ENCODE measurements at places on chromosomes 1 and 21.
A peak's percentile ranks its signal among the peaks of the same experiment; 100 is the strongest.

GRCh38 chr21:44312716-44313115, 12.9 kb downstream of the PFKL start:
- DNase-seq: no peak
- H3K4me1 ChIP-seq: no peaks in the 10 kb centered on the region
- peaks cover 86% of the 10 kb centered on the region for H3K36me3 ChIP-seq
- H3K27ac ChIP-seq: no peak overlapping the region
- no peaks in the 10 kb centered on the region for H3K27me3 ChIP-seq

DNA sequence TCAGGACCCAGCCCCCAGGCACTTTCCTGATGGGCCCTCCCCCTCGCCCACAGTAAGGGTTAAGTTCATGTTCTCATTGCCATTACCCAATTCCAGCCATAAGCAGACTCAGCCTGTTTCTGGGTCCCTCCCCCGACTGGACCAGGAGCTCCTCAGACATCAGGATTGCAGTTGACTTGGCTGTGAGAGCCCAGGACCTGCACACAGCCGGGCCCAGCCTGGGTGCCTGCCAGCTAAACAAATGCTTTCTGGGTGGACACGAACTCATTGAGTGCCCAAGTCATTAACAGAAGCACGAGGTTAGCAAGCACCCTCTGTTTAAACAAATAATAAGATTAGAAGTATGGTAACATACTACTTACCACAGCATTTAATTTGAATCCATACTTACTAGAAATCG, 147.9 kb upstream of the POU3F1 start:
- H3K4me3 ChIP-seq: no peak overlapping the region
- no peaks in the 10 kb centered on the region for H3K27me3 ChIP-seq
- H3K4me1 ChIP-seq: peaks cover 5% of the 10 kb centered on the region
- H3K36me3 ChIP-seq: no peaks in the 10 kb centered on the region
- H3K27ac ChIP-seq: no peak overlapping the region

DNA sequence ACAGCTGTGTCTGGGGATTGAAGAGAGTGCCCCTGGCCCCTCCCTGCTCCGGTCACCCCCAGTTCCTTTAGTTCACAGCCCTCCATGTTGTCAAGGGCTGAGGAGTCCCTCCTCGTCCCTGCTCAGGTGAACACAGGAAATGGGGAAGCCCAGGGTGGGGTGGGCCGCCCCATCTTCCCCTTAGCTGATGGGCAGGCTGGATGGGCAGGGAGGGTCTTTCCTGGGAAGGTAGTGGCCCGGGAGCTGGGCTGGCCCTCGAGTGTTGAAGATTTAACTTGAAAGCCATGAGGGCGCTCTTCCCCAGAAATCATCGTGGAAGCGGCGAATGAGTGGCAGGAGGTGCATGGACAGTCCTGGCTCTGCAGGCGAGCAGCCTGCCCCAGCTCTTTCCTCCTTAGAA, 18.3 kb upstream of the NPHP4 start:
- no peak overlapping the region for H3K4me3 ChIP-seq
- peaks cover 35% of the 10 kb centered on the region for H3K4me1 ChIP-seq
- DNase-seq: no peak
- H3K27ac ChIP-seq: no peak overlapping the region
- H3K27me3 ChIP-seq: no peaks in the 10 kb centered on the region

DNA sequence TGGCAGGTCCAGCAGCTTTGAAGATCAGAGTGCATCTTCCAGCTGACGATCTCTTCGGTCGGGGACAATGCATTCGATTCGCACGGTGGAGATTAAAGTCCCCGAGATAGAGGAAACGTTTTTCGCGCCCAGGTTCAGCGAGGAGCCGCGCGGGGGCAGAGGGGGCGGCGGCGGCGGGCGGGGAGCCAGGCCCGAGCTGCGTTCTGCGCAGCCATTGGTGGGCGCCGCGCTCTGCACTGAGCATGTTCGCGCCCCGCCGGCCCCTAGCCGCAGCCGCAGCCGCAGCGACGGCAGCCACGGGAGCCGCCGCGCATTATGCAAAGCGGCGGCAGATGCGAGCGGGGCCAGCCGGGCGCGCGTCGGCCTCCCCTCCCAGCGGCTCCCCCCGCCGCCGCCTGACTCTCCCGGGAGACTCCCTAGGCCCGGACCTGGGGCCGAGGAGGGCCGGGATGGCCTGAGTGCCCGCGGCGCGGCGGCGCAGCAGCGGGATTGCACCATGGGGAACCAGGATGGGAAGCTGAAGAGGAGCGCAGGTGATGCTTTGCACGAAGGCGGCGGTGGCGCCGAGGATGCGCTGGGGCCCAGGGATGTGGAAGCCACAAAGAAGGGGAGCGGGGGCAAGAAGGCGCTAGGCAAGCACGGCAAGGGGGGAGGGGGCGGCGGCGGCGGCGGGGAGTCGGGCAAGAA, at the start of gene FMN2:
TSS of gene FMN2 (plus strand) at position 270 of the 687 bp plus-strand sequence. CDS start at position 497, 227 bp downstream.
- no peaks in the 10 kb centered on the region for H3K4me1 ChIP-seq
- H3K27me3 ChIP-seq: peaks cover 73% of the 10 kb centered on the region
- H3K27ac ChIP-seq: no peak within 1 kb of the TSS
- DNase-seq: no peak
- H3K4me3 ChIP-seq: no peak within 1 kb of the TSS

DNA sequence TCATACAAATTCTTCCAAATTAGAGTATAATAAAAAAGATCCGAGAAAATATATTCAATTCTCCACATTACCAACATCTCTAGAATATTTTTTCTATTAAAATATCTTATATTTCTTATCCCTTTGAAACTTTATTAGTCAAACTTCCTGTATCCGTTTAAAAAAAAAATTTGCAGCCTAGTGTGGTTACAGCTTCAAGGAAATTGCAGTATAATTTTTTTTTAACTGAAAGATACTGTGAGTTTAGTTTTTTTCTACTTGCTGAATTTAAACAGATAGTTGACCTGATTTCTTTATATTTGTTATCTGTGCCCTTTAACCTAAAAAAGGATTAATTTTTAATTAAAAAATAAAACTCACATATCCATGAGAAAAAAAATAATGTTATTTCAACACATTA, 1.5 kb downstream of the RGS18 start:
- H3K27me3 ChIP-seq: no peaks in the 10 kb centered on the region
- peaks cover 71% of the 10 kb centered on the region for H3K4me1 ChIP-seq
- peak; percentile 62 for DNase-seq
- H3K36me3 ChIP-seq: peaks cover 9% of the 10 kb centered on the region
- peak overlapping the region; percentile 88 for H3K4me3 ChIP-seq

GRCh38 chr1:41739061-41739955, 179.4 kb downstream of the HIVEP3 start:
- H3K4me3 ChIP-seq: peak overlapping the region; percentile 5
- no peaks in the 10 kb centered on the region for H3K27me3 ChIP-seq
- peaks cover 92% of the 10 kb centered on the region for H3K4me1 ChIP-seq
- H3K36me3 ChIP-seq: no peaks in the 10 kb centered on the region

GRCh38 chr1:196527919-196528318, 80.3 kb downstream of the KCNT2 start:
- H3K4me1 ChIP-seq: no peaks in the 10 kb centered on the region
- H3K4me3 ChIP-seq: no peak overlapping the region
- no peaks in the 10 kb centered on the region for H3K27me3 ChIP-seq
- H3K36me3 ChIP-seq: no peaks in the 10 kb centered on the region

GRCh38 chr1:201954263-201955008, 867 bp upstream of the TIMM17A start:
- peak overlapping the region; percentile 97 for H3K27ac ChIP-seq
- DNase-seq: no peak
- no peaks in the 10 kb centered on the region for H3K27me3 ChIP-seq
- peaks cover 17% of the 10 kb centered on the region for H3K36me3 ChIP-seq
- peak overlapping the region; percentile 73 for H3K4me3 ChIP-seq
- peaks cover 14% of the 10 kb centered on the region for H3K4me1 ChIP-seq

- H3K4me1 ChIP-seq: no peaks in the 10 kb centered on the region
- H3K4me3 ChIP-seq: no peak overlapping the region
- H3K36me3 ChIP-seq: peaks cover 5% of the 10 kb centered on the region
- no peak overlapping the region for H3K27ac ChIP-seq
Observed at GRCh38 chr1:5908461-5909375, 83.5 kb downstream of the NPHP4 start.

DNA sequence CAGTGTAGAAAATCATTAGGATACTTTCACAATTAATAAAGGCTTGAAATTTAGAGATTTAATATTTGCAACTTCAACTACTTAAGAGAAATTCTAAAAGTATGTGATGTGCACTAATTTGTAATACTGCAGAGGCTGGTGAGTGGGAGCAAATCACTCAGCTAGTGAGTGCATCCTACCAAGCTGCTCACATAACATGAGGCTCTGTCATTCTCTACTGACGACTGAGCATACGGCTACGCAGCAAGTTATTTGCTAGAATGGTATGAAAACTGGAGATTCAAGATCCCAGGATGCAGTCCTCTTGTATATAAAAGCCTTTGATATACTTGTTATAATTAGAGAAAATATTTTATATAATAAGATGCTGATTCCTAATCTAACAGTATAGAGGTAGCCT, 90.1 kb downstream of the ATP1B1 start:
- H3K27ac ChIP-seq: no peak overlapping the region
- no peak for DNase-seq
- no peaks in the 10 kb centered on the region for H3K36me3 ChIP-seq
- no peaks in the 10 kb centered on the region for H3K27me3 ChIP-seq
- no peaks in the 10 kb centered on the region for H3K4me1 ChIP-seq
- no peak overlapping the region for H3K4me3 ChIP-seq

DNA sequence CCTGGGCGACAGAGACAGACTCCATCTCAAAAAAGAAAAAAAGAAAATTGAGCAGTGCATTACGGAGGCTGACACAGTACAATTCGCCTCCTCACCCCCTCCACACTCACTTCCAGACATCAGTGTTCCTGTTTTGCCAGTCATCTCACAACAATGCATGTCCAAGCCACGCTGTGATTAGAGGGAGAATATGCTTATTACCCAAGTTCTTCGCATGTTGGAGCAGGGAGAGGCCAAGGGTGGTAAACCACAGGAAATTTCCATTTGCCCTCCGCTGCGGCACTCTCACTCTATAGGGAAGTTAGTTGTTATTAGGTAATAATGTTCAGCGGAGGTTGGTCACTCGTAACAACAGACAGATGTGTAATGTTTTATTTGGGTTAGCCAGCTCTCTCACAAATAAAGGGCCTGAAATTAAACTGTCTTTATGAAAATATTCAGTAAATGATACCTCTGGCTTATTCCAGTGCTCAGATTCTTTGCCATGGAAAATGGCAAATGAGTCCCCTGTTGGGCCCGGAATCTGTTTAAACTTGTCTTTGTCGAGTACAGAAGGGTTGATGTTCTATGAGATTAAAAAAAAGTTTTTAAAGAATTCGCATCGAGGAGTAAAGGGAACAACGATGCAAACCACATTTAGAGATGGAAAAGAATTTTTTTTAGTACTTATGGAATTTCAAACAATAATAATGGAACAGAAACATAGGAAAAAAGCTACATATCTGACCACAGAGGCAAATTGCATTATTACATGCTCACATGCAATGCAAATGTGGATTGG, 33.1 kb downstream of the KCNJ15 start:
- peak overlapping the region; percentile 89 for H3K27ac ChIP-seq
- no peak overlapping the region for H3K4me3 ChIP-seq
- H3K4me1 ChIP-seq: peaks cover 65% of the 10 kb centered on the region
- DNase-seq: peak; percentile 98

DNA sequence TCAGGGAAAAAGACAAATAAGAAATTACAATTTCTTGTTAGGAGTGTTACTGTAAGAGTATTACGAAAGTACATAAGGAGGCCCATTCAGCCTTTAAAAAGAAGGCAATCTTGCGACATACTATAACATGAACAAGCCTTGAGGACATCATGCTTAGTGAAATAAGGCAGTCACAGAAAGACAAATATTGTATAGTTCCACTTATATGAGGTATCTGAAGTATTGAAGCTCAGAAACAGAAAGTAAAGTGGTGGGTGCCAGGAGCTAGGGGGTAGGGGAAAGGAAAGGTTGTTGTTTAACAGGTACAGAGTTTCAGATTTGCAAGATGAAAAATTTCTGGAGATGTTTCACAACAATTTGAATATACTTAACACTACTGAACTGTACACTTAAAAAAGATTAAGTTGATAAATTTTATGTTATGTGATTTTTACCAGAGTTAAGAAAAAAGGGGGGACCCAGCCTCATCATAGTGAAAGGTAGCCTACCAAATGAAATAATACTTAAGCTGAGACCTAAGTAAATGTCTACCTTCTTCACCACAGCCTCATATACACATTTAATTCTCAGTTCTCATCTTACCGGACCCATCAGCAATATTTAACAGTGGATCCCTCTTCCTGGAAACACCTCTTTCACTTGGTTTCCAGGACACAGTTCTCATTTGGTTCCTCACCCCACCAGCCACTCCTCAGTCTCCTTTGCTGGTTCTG, 19.5 kb downstream of the USP24 start:
- H3K4me1 ChIP-seq: peaks cover 31% of the 10 kb centered on the region
- peak overlapping the region; percentile 70 for H3K27ac ChIP-seq
- no peaks in the 10 kb centered on the region for H3K27me3 ChIP-seq
- H3K36me3 ChIP-seq: peaks cover 16% of the 10 kb centered on the region

DNA sequence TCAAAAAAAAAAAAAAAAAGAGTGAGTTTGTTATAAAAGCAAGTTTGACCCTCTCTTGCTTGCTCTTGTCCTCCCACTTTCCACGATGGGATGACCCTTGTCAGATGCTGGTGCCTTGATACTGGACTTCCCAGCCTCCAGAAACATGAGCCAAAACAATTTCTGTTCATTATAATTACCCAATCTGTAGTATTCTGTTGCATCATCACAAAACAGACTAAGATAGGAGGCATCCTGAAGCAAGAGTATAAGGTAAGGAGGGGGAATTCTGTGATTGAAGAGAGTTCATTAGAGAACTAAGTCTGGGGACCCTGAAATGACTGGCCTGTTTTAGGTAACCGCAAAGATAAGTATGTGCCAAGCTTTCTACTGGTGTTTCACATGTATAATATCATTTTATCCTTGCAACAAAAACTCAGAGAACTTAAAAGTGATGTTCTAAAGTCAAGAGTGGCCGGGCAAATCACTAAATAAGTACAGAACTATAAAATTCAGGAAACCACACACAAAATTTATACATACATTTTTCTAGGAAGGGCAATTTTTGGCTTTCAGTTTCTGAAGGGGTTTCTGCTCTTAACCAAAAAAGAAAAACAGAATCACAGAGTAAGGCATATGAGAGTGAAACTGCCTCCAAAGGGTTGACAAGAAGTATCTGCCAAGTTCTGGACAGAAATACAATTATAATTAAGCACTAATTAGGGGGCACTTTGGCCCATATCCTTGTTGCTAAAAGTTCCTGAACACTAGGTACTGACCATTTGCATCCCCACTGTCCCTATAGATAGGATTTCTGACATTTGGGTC, 14.0 kb downstream of the DNALI1 start:
- H3K27me3 ChIP-seq: no peaks in the 10 kb centered on the region
- H3K27ac ChIP-seq: no peak overlapping the region
- H3K4me1 ChIP-seq: no peaks in the 10 kb centered on the region
- no peak for DNase-seq
- H3K36me3 ChIP-seq: peaks cover 98% of the 10 kb centered on the region
- no peak overlapping the region for H3K4me3 ChIP-seq

DNA sequence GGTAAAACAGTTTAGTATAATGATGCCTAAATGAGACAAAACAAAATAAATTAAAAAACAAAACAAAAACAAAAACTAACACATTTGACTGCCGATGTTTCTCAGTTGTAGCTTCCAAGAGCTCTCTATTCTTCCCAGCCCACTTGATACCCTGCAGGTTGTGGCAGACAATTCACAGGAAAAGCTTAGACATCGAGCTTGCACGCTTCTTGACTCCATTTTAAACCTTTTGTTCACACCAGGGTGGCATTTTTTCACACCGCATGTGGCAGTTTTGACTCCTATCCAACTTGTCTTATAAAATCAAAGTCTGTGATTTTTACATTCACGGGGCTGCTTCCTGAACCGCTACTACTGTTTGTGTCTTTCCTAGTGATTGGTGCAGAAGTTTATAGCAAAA, 575.9 kb downstream of the USP25 start:
- H3K4me1 ChIP-seq: no peaks in the 10 kb centered on the region
- no peaks in the 10 kb centered on the region for H3K27me3 ChIP-seq
- H3K4me3 ChIP-seq: no peak overlapping the region
- no peaks in the 10 kb centered on the region for H3K36me3 ChIP-seq

Measured in CD14-positive monocyte (primary cell).